Endothelial cell (in vitro differentiated cells): ENCODE measurements at places on chromosomes 7 and 10. TPM values are rescaled to one million over a fixed set of nuclear protein-coding genes. Genes with fewer than 3 reads are reported as not detected.
A peak's percentile ranks its signal among the peaks of the same experiment; 100 is the strongest.

GRCh38 chr10:36073796-36074345 is 431.8 kb upstream of the FZD8 start:
- H3K27me3 ChIP-seq: peaks cover 1% of the 10 kb centered on the region
- no peak overlapping the region for H3K27ac ChIP-seq
- no peaks in the 10 kb centered on the region for H3K4me1 ChIP-seq
- no peaks in the 10 kb centered on the region for H3K36me3 ChIP-seq

- H3K27ac ChIP-seq: peak overlapping the region; percentile 86
- no peaks in the 10 kb centered on the region for H3K27me3 ChIP-seq
- peaks cover 33% of the 10 kb centered on the region for H3K4me1 ChIP-seq
- no peak overlapping the region for H3K4me3 ChIP-seq
- H3K36me3 ChIP-seq: no peaks in the 10 kb centered on the region
Observed at GRCh38 chr10:53638006-53638405, 865.4 kb upstream of the MBL2 start.

DNA sequence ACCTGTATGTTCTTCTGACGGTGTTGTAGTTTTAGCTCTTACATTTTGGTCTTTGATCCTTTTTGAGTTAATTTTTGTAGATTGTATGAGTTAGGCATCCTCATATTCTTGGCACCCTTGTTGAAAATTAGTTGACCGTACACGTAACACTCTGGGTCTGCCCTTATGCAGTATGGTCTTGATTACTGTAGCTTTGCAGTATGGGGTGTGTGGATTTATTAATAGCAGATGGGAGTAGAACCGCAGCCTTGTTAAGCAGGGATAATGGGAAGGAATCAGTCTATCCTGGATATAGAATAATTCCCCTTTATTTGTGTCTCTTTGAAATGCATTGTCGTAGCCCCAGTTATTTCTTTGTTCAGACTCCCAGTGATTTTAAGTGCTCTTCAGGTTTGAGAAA is 95.5 kb downstream of the UBE3C start:
- peaks cover 38% of the 10 kb centered on the region for H3K36me3 ChIP-seq
- no peak overlapping the region for H3K27ac ChIP-seq
- H3K27me3 ChIP-seq: no peaks in the 10 kb centered on the region

- no peak for DNase-seq
- H3K4me3 ChIP-seq: no peak overlapping the region
- H3K4me1 ChIP-seq: peaks cover 13% of the 10 kb centered on the region
Observed at GRCh38 chr7:148919859-148920258, 35.8 kb upstream of the EZH2 start.

- peaks cover 25% of the 10 kb centered on the region for H3K4me1 ChIP-seq
- H3K27me3 ChIP-seq: peaks cover 3% of the 10 kb centered on the region
- peaks cover 7% of the 10 kb centered on the region for H3K36me3 ChIP-seq
- no peak for DNase-seq
- peak overlapping the region; percentile 10 for H3K27ac ChIP-seq
- peak overlapping the region; percentile 84 for H3K4me3 ChIP-seq
Observed at GRCh38 chr7:116211913-116212596, 1.7 kb downstream of the TES start.

DNA sequence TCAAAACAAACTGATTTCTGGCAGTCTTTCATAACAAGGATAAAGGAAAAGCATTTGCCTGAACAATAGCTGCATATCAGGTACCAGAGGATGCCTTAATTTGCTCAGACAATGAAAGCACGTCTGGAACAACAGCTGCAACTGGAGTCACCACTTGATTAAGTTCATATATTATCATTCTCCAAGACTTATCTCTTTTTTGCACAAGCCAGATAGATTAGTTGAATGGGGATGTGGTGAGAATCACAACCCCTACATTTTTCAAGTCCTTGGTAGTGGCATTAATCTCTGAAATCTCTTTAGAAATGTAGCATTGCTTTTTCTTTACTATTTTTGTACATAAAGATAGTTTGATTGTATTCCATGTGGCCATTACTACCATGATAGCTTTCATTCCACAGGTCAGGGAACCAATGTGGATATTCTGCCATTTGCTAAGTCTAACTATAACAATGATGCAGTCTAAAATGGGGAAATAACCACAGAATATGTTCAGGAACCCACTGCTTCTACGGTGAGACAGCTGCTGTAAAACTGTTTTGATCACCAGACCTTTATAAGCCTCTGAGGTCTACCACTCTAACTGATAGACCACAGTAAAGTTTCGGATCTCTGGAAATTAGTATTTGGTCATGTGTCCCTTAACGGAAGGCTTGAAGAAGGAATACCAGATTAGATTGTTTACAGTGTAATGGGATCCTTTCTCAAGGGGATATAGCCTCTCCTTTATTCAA is 1176.2 kb downstream of the DNAJB9 start:
- no peak for DNase-seq
- H3K4me1 ChIP-seq: no peaks in the 10 kb centered on the region
- H3K4me3 ChIP-seq: no peak overlapping the region
- no peaks in the 10 kb centered on the region for H3K27me3 ChIP-seq
- no peak overlapping the region for H3K27ac ChIP-seq

- no peaks in the 10 kb centered on the region for H3K36me3 ChIP-seq
- H3K27ac ChIP-seq: no peak overlapping the region
- peaks cover 20% of the 10 kb centered on the region for H3K27me3 ChIP-seq
- H3K4me3 ChIP-seq: peak overlapping the region; percentile 93
- H3K4me1 ChIP-seq: peaks cover 36% of the 10 kb centered on the region
- no peak for DNase-seq
Observed at GRCh38 chr7:20787660-20788419, 1.2 kb upstream of the SP8 start.

DNA sequence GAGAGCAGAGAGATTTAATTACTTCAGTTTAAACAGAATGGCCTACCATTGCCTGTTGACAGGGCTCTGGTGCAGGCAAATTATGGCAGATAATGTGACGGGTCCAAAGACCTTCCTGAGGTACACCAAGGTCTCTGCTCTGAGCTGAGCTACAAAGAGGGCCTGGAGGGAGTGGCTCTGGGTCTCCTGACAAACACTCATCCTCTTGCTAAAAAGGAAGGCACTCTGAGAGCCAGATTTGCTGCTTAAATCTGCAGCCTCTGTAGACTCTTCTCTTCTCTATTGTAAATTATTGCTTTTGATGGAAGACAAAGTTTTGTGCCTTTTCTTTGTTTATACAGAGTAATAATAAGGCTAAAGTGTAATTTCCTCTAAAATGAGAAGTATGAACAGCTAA is 529.5 kb upstream of the FZD8 start:
- H3K36me3 ChIP-seq: no peaks in the 10 kb centered on the region
- H3K27me3 ChIP-seq: no peaks in the 10 kb centered on the region
- no peak for DNase-seq
- H3K27ac ChIP-seq: no peak overlapping the region

GRCh38 chr7:95614442-95614940 is 18.2 kb upstream of the PDK4 start:
- no peak overlapping the region for H3K4me3 ChIP-seq
- no peaks in the 10 kb centered on the region for H3K36me3 ChIP-seq
- H3K27ac ChIP-seq: no peak overlapping the region

GRCh38 chr7:28647076-28647421 is 234.7 kb downstream of the CREB5 start:
- DNase-seq: no peak
- no peaks in the 10 kb centered on the region for H3K27me3 ChIP-seq
- no peak overlapping the region for H3K4me3 ChIP-seq
- no peaks in the 10 kb centered on the region for H3K36me3 ChIP-seq

- no peaks in the 10 kb centered on the region for H3K36me3 ChIP-seq
- no peak overlapping the region for H3K27ac ChIP-seq
- H3K27me3 ChIP-seq: peaks cover 2% of the 10 kb centered on the region
Observed at GRCh38 chr7:82317760-82318159, 125.8 kb downstream of the CACNA2D1 start.

The SFTPA1 gene
- not detected for total RNA-seq

The FMC1 gene
- total RNA-seq: 9.0 TPM

The SPDYE1 gene
- total RNA-seq: not detected

The ZNF727 gene
- total RNA-seq: not detected

The TMEM213 gene
- total RNA-seq: not detected

The CDK14 gene
- 30.2 TPM for total RNA-seq

The ZNF212 gene
- 12.8 TPM for total RNA-seq

The ANKMY2 gene
- 20.5 TPM for total RNA-seq
